ENCODE measurements at places on chromosomes 7 and 10.

GRCh38 chr10:49177391-49178355 lies 10.5 kb downstream of the TMEM273 start:
- no peak for DNase-seq

GRCh38 chr10:11208243-11208642 lies 190.6 kb downstream of the CELF2 start:
- no peak for DNase-seq

DNA sequence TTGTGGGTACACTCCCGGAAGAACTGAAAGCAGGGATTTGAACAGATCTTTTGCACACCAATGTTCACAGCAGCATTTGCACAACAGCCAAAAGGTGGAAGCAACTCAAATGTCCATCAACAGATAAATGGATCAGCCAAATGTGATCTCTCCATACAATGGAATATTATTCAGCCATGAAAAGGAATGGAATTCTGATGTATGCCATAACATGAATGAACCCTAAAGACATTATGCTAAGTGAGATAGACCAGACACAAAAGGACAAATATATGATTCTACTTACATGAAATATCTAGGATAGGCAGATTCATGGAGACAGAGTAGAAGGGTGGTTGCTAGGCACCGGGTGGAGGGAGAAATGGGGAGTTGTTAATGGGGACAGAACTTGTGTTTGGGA lies 36.7 kb downstream of the CLEC2L start:
- DNase-seq: no peak

GRCh38 chr10:46556515-46557318 lies at the start of gene GPRIN2:
TSS of gene GPRIN2 (minus strand) at chr10:46556658. CDS start at chr10:46550736, 5,922 bp downstream.
- DNase-seq: no peak

DNA sequence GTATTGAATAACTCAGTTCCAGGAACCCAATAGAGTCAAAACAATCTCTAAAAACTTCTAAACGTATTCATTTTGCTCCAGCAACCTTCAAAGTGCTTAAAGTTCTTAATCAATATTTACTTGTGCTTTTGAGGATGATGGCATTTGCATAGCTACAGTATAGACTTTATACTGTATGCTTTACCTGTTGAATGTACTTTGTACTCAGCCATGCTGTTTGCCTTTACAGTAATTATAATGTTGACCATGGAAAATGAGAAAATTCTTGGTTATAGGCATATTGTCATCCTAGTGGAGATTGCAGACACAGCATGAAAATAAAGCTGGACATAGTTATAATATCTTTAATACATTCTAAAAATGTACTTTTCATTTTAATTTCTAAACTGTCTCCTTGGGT lies 762.7 kb upstream of the PHF14 start:
- no peak for DNase-seq

Data from SHP77 (cell line).